ENCODE measurements at places on chromosomes 16 and 17. TPM values are rescaled to one million over a fixed set of nuclear protein-coding genes. Genes with fewer than 3 reads are reported as not detected.

The ANKFN1 gene
- not detected for total RNA-seq

The SLC22A31 gene
- total RNA-seq = 3.7 TPM

The KRT25 gene
- total RNA-seq = not detected

The SLC6A4 gene
- not detected for total RNA-seq

The NOG gene
- total RNA-seq = 0.16 TPM

The SERPINF2 gene
- not detected for total RNA-seq

The GAA gene
- total RNA-seq = 34.2 TPM

The GP1BA gene
- total RNA-seq = not detected

The CCL3 gene
- 34.3 TPM for total RNA-seq

The TP53TG3B gene
- not detected for total RNA-seq

The CTRB1 gene
- not detected for total RNA-seq

The TNP2 gene
- total RNA-seq = not detected

The SRL gene
- not detected for total RNA-seq

The SOX15 gene
- 0.93 TPM for total RNA-seq

- DNase-seq = no peak
Observed at GRCh38 chr17:5097101-5097834, 14.4 kb downstream of the ZNF232 start.

GRCh38 chr17:10034719-10035475 is 129.8 kb upstream of the RCVRN start:
- DNase-seq = no peak

GRCh38 chr16:89847940-89848297 is 19.6 kb downstream of the SPIRE2 start:
- DNase-seq = no peak

DNA sequence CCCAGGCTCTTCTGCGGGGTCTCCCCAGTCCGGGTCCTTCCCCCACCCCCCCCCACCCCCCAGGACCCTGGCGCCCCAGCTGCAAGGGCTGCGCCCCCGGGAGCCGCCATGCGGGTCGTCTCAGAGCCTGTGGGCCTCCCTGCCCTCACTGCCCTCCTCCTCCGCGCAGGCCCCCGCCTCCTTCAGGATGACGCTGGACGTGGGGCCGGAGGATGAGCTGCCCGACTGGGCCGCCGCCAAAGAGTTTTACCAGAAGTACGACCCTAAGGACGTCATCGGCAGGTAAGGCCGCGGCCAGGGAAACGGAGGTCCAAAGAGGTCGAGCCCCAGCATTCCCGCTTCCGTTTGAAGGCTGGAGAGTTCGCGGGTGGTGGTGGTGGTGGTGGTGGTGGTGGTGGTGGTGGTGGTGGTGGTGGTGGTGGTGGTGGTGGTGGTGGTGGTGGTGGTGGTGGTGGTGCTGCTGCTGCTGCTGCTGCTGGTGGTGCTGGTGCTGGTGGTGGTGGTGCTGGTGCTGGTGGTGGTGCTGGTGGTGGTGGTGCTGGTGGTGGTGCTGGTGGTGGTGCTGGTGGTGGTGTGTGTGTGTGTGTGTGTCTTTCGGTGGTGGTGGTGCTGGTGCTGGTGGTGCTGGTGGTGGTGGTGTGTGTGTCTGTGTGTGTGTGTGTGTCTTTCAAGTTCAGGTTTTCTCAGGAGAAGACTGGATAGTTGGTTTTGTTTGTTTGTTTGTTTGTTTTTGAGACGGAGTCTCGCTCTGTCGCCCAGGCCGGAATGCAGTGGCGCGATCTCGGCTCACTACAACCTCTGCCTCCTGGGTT is 615 bp downstream of the PHKG2 start:
- no peak for DNase-seq

- DNase-seq = no peak
Observed at GRCh38 chr16:26051063-26051462, 359.3 kb downstream of the HS3ST4 start.

GRCh38 chr16:77414752-77415231 is 20.0 kb downstream of the ADAMTS18 start:
- DNase-seq = no peak

DNA sequence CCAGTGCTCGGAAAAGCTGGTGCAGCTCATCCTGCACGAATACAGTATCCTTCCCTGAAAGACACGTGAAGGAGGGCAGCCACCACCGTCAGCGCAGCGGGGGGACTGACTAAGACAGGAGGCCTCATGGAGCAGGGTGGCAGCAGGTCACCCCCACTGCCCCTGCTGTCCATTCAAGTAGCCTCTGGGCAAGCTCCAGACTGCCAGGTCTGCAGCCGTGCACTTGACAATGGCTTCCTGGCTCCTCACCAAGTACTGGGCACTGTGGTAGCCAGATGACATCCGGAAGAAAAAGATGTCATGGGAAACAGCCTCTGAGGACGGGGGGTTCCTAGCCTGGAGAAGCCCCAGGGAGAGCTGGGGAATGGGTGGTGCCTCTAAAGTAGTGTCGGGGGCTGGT is 7.9 kb upstream of the MYO15A start:
- no peak for DNase-seq

- DNase-seq = peak; percentile 33
Observed at GRCh38 chr16:23514381-23515152, 4.3 kb upstream of the GGA2 start.

DNA sequence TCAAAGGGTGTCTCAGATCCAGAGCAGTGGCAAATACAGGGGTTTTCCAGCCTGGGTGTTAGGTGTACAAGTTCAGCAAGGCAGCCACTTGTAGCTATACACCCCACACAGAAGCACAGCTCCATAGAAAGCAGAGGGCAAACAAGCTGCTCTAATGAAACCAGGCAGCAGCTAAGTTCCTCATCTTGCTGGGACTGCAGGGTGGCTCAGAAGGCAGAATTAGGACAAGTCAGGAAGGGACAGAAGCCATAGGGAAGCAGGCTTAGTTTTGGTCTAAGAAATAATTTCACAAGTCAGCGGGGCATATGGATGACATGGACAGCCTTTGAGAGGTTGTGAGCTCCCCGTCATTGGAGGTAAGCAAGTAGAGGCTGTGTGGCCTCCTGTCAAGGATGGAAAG is 23.7 kb downstream of the CNGB1 start:
- DNase-seq = no peak

GRCh38 chr16:17362946-17363345 is 107.8 kb downstream of the XYLT1 start:
- no peak for DNase-seq

GRCh38 chr16:67525176-67525860 is 3.3 kb upstream of the RIPOR1 start:
- DNase-seq = no peak

GRCh38 chr17:68821860-68822696 is 133.1 kb downstream of the ABCA8 start:
- DNase-seq = no peak

DNA sequence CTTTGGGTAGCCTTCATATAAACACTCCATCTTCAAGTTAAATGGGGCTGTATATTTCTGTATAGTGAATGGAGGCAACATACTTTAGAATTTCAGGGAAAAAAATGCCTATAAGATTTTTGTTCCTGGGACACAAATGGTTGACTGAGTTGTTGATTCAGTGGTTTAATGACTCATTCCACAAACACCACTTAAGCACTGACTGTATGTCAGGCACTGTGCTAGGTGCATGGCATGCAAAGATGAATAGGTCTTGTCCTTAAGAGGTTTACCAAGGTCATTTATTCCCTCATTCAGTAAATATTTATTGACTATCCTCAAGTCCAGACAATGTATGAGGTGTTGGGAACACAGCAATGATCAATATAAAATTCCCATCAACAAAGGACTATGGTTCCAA is 417.1 kb downstream of the CA10 start:
- DNase-seq = no peak

GRCh38 chr17:72654706-72655105 is 437.8 kb downstream of the SLC39A11 start:
- no peak for DNase-seq

GRCh38 chr16:51312363-51313150 is 161.5 kb upstream of the SALL1 start:
- DNase-seq = no peak

DNA sequence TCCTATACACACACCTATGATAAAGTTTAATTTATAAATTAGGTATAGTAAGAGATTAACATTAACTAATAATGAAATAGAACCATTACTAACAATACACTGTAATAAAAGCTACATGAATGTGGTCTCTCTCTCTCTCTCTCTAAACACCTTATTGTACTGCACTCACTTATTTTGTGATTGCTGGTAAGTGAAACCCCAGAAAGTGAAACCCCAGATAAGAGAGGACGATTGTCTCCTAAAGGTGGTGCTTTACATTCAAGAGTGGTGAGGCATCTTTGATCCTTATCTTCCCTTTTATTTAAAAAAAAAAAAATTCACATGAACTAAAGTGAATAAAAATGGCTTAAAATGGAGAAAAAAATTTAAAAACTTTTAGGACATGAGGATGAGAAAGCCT is 80.1 kb upstream of the TRAP1 start:
- DNase-seq = no peak

DNA sequence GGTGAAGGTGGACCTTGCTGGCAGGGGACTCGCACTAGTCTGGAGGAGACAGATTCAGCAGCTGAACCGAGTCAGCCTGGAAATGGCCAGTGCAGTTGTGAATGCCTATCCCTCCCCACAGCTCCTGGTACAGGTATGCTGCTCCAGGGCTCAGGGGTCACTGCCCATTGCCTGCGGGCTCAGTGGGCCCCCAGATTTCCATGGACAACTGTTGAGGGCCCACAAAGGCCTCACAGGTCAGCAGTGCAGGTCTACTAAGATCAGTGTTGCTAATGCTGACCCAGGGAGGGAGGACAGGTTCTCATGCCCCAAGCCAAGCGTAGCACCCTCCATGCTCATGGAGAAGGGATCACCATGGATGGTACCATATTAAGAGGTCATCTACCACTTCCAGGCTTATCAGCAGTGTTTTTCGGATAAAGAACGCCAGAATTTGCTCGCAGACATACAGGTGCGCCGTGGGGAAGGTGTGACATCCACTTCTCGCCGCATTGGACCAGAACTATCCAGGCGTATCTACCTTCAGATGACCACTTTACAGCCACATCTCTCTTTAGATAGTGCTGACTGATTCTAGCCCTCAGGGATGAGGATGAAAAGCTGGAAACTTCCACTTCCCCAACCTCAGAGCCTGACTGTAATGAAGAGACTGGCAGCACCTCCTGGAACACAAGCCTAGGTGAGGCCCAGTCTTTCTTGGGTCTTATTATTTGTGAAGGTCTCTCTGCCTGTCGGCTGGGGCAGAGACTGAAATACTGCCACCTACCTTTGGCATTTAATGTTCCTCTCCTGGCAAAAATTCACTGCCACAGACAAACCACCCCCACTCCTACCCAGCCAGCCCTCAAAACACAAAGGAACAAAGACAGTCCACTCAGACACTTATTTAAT is 7.6 kb downstream of the EME1 start:
- DNase-seq = no peak

- DNase-seq = no peak
Observed at GRCh38 chr16:87198328-87198832, 118.8 kb downstream of the C16orf95 start.

GRCh38 chr17:48549281-48549630 is 4.3 kb upstream of the HOXB2 start:
- DNase-seq = no peak

DNA sequence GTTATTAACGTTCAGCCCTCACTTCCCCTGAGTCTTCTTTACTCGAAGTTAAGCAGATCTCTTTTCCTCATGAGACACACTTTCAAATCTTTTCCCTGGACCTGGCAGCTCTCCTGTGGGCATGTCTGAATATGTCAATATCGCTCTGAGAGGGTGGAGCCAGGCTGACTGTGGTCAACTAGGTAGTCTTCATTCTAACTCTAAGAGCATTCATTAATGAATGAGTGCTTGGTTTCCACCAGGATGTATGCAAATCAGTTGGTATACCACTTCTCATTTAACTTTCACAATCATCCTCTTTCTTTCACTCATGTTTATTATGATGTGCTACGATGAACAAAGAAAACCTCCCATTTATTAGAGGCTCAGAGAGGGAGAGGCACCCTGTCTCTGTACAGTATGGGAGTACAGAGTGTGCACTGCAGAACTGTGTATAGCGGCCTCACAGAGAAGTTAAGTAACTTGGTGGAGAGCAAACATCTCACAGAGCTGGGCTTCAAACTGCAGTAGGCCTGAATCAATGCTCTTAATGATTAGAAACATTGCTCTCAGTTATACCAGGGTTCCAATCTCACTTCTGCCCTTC is 39.9 kb downstream of the OTOA start:
- DNase-seq = no peak

GRCh38 chr17:44320066-44320465 is 4.6 kb downstream of the SLC25A39 start:
- no peak for DNase-seq

- DNase-seq = no peak
Observed at GRCh38 chr17:5785338-5785737, 201.0 kb upstream of the NLRP1 start.

GRCh38 chr17:74201250-74201649 is 2.2 kb upstream of the RPL38 start:
- no peak for DNase-seq

- DNase-seq = no peak
Observed at GRCh38 chr17:4393806-4394205, 27.3 kb upstream of the UBE2G1 start.

DNA sequence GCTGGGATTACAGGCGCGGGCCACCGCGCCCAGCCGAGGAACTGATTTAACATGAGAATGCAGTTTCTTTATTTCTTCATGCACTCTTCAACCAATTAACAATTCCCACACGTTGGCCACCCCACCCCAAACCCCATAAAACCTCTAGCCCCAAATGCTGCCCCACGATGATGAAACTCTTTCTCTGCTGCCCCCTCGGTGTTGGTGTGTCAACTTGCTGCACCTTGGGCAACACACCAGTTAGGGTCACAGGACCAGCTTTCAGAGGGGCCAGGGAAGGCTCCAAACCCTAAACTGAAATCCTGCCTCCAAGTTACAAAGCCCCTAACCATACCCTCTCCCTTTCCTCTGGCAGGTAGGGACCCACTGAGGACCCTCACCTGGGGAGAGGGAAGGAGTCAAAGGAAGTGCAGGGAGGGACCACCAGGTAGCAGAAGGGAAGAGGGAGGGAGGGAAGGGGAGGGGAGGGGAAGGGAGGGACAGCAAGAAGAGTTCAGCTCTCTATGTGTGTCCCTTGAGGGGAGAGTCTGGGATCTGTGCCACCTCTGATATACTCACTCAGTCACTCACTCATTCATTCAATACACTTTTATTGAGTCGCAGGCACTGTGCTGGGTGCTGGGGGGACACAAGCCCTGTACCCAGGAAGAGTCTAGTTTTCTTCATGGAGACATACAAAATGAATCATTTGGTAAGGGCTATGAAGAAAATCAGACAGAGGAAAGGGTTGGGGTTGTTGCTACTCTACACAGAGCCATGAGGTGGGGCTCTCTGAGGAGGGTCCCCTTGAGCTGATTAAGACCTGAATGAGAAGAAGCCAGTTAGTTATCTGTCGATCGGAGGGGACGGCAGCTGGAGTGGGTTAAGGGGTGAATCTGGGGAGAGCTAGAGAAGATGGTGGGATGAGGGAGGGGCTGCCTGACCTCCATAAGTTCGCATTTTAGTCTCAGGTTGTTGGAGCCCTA is 3.9 kb downstream of the PLXDC1 start:
- no peak for DNase-seq

All from activated naive CD4-positive, alpha-beta T cell treated with anti-CD3 and anti-CD28 coated beads, Interleukin-2, amount 50 U/mL, for 72 hours (primary cell).